ENCODE measurements at places on chromosomes 6 and 20. TPM values are rescaled to one million over a fixed set of nuclear protein-coding genes. Genes with fewer than 3 reads are reported as not detected.

RIPPLY2 gene
- polyA plus RNA-seq: 0.96 TPM

ERMARD gene
- polyA plus RNA-seq: 77.6 TPM

NR2E1 gene
- 0.30 TPM for polyA plus RNA-seq

WRNIP1 gene
- polyA plus RNA-seq: 57.7 TPM

SLA2 gene
- polyA plus RNA-seq: 1.1 TPM

LINC00237 gene
- polyA plus RNA-seq: not detected

CUTA gene
- 132 TPM for polyA plus RNA-seq

DNA sequence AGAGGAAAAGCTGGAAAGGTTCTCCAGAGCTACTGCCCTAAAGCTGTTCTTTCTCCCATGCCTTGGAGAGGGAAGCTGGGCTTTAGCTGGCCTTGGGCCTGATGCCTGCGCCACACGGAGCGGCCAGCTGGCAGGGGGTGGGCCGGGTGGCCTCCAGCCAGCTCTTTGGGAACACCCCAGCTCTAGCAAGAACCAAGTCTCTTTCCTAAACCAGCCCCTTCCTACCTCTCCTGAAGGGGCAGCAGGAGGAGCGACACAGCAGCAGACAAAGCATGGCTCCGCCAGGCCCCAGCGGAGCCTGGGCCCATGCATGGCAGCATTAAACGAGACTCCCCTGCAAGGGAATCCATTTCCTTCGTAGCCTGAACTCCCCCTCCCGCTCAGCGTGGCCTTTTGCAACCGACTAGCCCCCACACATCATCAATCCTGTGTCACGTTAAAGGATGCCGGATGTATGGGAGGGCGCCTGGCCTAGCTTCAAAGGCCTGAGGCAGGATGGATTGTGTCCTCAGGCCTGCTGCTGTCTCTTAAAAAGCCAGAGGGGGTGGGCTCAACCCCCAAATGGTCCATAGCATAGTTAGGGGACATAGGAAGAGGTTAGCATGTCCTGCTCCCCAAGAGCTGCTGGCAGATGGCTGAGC lies 14.0 kb downstream of the MRPS18A start:
- no peak for DNase-seq
- no peaks in the 10 kb centered on the region for H3K36me3 ChIP-seq
- H3K27ac ChIP-seq: no peak overlapping the region
- H3K4me3 ChIP-seq: no peak overlapping the region

- H3K36me3 ChIP-seq: no peaks in the 10 kb centered on the region
- peaks cover under 1% of the 10 kb centered on the region for H3K4me1 ChIP-seq
- no peak for DNase-seq
- no peaks in the 10 kb centered on the region for H3K27me3 ChIP-seq
These were observed 124.4 kb downstream of the NFATC2 start for GRCh38 chr20:51418137-51418529.

DNA sequence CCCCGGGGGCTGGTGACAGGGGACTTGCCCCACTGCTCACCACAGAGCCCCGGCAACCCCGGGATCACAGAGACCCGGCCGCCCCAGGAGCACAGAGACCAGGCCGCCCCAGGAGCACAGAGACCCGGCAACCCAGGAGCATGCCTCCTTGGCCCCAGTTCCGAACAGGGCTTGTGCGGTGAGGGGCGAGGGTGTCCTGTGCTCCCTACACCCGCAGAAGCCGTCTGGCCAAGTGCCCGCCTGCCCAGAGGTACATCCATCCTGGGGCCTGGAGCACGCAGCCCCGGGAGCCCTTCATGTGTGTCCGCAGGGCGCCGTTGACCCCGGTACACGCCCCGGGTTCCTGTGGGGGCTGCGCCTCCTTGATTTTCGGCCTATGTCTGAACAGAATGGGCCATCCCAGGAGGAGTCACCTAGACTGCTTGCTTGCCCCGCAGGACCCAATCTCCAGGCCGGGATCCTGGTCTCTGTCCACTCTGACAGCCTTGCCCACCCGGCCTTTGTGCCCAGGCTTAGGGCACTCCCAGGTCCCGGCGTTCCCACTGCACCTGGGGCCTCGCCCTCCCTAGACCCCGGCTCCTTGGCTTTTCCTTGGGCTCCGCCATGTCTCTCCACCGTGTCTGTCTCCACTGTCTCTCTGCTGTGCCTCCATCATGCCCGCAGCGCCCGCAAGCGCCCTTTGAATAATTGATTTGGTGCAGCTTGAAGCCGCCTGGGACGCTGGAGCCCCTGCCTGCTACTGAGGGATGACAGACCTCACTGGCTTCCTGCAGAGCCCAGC lies 219.8 kb downstream of the ERMARD start:
- no peak overlapping the region for H3K27ac ChIP-seq
- H3K4me3 ChIP-seq: no peak overlapping the region
- H3K27me3 ChIP-seq: no peaks in the 10 kb centered on the region
- no peaks in the 10 kb centered on the region for H3K36me3 ChIP-seq
- no peaks in the 10 kb centered on the region for H3K4me1 ChIP-seq
- no peak for DNase-seq

- H3K36me3 ChIP-seq: no peaks in the 10 kb centered on the region
- H3K4me1 ChIP-seq: no peaks in the 10 kb centered on the region
These were observed 164.1 kb upstream of the SGK1 start for GRCh38 chr6:134481966-134482365.

- H3K4me3 ChIP-seq: no peak overlapping the region
- peaks cover 4% of the 10 kb centered on the region for H3K4me1 ChIP-seq
- H3K36me3 ChIP-seq: no peaks in the 10 kb centered on the region
- H3K27me3 ChIP-seq: no peaks in the 10 kb centered on the region
- DNase-seq: no peak
These were observed 13.5 kb downstream of the DEFB132 start for GRCh38 chr20:271069-271468.

GRCh38 chr6:53504512-53504911 lies 40.4 kb downstream of the GCLC start:
- no peaks in the 10 kb centered on the region for H3K27me3 ChIP-seq
- H3K27ac ChIP-seq: no peak overlapping the region
- no peak overlapping the region for H3K4me3 ChIP-seq

- H3K36me3 ChIP-seq: no peaks in the 10 kb centered on the region
- DNase-seq: peak; percentile 36
- H3K27me3 ChIP-seq: no peaks in the 10 kb centered on the region
These were observed 646 bp downstream of the RPS6KA2 start for GRCh38 chr6:166626177-166627032.

DNA sequence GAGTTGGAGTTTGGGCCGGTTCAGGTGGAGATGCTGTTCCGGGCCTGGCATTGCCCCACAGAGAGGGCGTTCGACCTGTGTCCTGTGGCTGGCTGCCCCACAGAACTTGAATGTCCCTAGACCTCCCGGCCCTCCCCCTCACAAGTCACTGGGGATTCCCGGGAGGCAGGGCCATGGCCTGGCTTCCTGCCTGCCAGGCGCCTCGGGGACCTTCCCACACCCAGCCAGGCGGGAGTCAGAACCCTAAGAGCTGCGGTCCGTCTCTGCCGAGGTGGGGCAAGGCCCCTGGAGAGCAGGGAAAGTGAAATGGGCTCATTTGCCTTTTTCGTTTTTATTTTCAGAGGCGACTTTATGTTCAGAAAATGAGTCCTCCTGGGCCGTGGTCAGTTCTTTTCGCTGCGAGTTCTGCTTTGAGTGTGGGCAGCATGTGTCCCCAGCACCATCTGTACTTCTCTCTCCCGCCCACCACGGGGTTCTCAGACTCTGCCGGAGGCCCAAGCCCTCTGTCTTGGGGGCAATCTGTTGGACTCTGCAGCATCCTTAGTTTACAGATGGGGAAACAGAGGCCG lies 8.5 kb downstream of the RBM38 start:
- H3K27ac ChIP-seq: peak overlapping the region; percentile 2
- no peaks in the 10 kb centered on the region for H3K27me3 ChIP-seq
- no peak overlapping the region for H3K4me3 ChIP-seq
- H3K36me3 ChIP-seq: no peaks in the 10 kb centered on the region
- H3K4me1 ChIP-seq: peaks cover 63% of the 10 kb centered on the region
- DNase-seq: peak; percentile 59

GRCh38 chr20:38864662-38865061 lies 59.2 kb downstream of the PPP1R16B start:
- H3K36me3 ChIP-seq: no peaks in the 10 kb centered on the region
- DNase-seq: no peak
- no peaks in the 10 kb centered on the region for H3K4me1 ChIP-seq
- no peak overlapping the region for H3K4me3 ChIP-seq
- H3K27ac ChIP-seq: no peak overlapping the region

- no peak for DNase-seq
- H3K4me3 ChIP-seq: no peak overlapping the region
- no peaks in the 10 kb centered on the region for H3K27me3 ChIP-seq
These were observed 449.9 kb downstream of the RNF144B start for GRCh38 chr6:18837013-18837412.

DNA sequence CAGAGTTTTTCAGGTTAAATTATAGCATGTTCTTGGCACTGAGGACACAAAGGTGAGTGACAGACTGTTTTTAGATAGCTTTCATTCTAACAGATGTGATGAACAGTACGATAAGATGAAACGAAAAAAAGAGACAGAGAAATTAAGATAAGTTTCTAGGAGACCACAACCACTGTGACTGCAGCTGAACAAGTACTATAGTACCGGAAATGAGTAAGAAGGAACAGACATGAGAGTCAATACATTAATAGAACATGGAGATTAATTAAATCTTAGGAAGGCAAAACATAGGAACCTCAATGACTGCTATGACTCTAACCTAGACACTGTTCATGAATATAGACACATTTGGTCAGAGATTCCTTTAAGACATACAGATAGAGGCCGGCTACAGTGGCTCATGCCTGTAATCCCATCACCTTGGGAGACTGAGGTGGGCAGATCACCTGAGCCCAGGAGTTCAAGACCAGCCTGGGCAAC lies 40.2 kb downstream of the HBS1L start:
- no peak overlapping the region for H3K4me3 ChIP-seq
- no peak for DNase-seq
- H3K4me1 ChIP-seq: no peaks in the 10 kb centered on the region
- no peaks in the 10 kb centered on the region for H3K27me3 ChIP-seq

DNA sequence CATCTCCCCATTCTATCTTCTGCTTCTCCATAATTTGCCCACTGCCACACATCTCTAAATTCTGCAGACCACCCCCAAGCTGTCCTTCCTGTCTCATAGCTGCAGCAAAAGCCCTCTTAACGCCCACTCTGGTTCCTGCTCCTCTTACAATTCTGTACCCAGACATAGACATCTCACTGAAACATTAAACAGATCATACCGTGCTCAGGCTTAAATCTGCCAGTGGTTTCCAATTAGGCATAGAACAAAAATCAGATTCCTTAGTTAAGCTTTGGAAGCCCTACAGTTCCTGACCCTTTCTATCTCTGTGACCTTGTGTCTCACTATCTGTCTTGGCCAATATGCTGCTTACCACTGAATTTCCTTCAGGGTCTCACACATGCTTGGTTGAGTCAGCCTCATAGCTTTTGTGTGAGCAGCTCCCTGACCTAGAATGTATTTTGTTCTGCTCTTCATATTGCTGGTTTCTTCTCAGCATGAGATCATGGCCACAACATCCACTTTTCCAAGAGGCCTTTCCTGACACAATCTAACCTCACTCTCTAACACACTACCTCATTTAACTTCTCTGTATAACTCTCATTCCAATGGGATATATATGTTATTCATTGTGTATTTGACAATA lies 749.7 kb downstream of the MAFB start:
- H3K4me1 ChIP-seq: no peaks in the 10 kb centered on the region
- DNase-seq: no peak
- no peak overlapping the region for H3K4me3 ChIP-seq
- H3K36me3 ChIP-seq: no peaks in the 10 kb centered on the region
- no peak overlapping the region for H3K27ac ChIP-seq

DNA sequence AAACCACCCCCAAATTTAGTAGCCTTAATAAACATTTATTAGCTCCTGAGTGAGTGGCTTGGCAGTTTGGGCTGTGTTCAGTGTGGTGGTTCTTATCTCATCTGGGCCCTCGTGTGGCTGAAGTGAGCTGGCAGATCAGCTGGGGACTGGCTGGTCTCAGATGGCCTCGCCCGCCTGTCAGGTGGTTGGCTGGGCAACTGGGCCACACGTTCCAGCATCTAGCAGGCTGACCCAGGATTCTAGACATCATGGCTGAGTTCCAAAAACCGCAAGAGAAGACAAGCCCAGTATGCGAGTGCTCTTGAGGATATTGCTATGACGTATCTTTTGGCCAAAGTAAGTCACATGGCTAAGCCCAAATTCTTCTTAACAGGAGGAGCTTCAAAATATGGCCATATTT lies 28.9 kb downstream of the EIF2S2 start:
- H3K4me1 ChIP-seq: peaks cover 9% of the 10 kb centered on the region
- H3K4me3 ChIP-seq: no peak overlapping the region
- DNase-seq: peak; percentile 77
- H3K36me3 ChIP-seq: no peaks in the 10 kb centered on the region

DNA sequence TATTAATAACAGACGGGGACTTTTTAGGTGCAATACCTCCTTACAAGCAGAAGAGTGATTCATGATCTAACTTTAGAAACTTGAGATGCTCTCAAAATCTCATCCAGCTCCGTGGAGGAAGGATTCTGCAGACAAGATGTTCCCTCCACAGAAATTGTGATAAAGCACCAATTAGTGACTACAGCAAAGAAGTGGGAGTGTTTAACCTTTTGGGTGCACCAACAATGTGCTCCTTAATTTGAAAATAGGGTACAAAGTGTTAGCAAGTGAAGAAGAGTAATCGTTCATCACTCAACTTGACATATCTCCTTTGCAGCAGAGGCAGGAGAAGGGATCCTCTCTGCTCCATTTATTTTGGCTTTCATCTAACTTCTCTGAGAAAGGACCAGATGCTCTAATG lies 22.8 kb upstream of the SCP2D1 start:
- no peak overlapping the region for H3K4me3 ChIP-seq
- no peaks in the 10 kb centered on the region for H3K36me3 ChIP-seq
- no peak for DNase-seq

DNA sequence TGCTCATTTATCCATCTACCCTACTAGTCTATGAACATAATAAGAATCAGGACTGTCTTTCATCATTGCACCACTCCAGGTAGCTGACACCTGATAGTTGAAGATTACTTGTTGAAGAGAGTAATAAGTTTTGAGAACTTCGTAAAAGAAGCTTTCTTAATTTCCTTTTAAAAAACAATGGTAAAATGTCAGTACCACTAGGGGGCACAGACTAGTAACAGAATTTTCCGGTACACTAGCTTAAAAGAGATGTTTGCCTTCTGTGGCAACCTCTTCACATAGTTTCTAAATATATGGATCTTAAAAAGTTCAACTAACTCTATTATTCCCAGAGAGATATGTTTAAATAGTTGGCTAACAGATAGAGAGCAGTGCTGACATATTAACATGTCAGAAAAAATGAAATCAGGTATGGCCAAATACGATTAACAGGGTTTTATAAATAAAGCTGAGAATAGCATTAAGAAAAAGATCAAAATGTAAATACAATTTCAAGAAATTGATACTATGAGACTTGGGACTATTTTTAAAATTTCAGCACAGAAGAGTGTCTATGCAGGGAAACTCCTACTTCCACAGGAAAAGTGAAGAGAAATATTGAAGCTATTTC lies 5.4 kb upstream of the KCNQ5 start:
- H3K27ac ChIP-seq: no peak overlapping the region
- H3K27me3 ChIP-seq: no peaks in the 10 kb centered on the region
- H3K4me3 ChIP-seq: no peak overlapping the region

- DNase-seq: peak; percentile 53
- H3K36me3 ChIP-seq: no peaks in the 10 kb centered on the region
- H3K27ac ChIP-seq: no peak overlapping the region
- H3K4me3 ChIP-seq: no peak overlapping the region
These were observed 71.0 kb downstream of the TRAM2 start for GRCh38 chr6:52505726-52506409.

Measured in testis (tissue), 5 donors.